CD4-positive, alpha-beta T cell treated with Interleukin-12 subunit alpha and Interleukin-12 subunit beta, for 1 hour (primary cell): ENCODE measurements at places on chromosomes 2 and 18.

DNA sequence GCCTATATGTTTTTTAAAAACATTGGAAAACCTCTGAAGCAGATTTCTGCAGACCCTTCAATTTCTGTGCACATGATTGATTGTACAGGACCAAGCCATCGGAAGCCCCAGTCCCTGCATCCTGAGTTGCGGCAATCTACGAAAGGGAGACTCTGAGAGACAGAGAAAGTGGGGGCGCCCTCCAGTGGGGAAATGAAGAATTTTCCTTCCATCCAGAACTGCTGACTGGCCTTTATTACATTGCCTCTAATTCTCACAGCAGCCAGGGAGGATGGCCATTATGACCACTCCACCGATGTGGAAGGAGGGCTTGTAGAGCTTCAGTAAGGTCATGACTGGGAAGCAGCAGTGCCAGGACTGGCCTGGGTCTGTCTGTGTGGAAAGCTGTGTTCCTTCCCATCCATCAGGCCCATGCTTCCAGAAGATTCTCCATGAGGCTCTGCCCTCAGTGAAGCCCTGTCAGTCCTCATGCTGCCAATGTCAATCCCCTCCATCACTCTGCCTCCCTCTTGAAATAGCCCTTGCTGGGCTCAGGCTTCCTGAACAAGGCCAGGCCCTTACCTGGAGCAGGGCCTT, 20.0 kb upstream of the RESP18 start:
- DNase-seq, result peak; percentile 64

DNA sequence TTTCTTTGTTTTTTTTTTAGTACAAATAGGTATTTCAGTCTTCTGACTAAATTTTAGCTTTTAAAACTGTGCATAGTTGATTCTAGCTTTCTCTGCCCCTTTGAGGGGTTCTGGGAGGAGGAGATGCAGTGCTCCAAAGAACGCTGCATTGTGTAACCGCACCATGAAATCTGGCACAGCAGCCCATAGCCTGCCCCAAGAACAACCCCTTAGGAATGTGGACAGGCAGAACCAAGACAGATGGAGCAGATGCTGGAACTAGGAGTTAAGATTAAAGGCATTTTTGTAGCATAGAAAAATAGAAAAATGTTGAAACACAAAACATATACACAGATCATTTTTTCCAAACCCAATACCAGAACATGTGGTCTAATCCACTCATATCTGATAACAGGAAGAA, 187.5 kb downstream of the SCG2 start:
- DNase-seq, result no peak

GRCh38 chr2:198852248-198852647, 605.5 kb downstream of the SATB2 start:
- no peak for DNase-seq

- DNase-seq, result no peak
Measured at GRCh38 chr2:172976816-172977215, 98.8 kb upstream of the MAP3K20 start.

GRCh38 chr2:114400890-114401289, 41.6 kb upstream of the DPP10 start:
- DNase-seq, result no peak

GRCh38 chr2:168363347-168364092, 92.6 kb upstream of the CERS6 start:
- DNase-seq, result no peak

GRCh38 chr18:77061281-77061945, 71.2 kb downstream of the MBP start:
- DNase-seq, result no peak

GRCh38 chr18:58541789-58542425, 87.0 kb downstream of the ALPK2 start:
- peak; percentile 53 for DNase-seq

DNA sequence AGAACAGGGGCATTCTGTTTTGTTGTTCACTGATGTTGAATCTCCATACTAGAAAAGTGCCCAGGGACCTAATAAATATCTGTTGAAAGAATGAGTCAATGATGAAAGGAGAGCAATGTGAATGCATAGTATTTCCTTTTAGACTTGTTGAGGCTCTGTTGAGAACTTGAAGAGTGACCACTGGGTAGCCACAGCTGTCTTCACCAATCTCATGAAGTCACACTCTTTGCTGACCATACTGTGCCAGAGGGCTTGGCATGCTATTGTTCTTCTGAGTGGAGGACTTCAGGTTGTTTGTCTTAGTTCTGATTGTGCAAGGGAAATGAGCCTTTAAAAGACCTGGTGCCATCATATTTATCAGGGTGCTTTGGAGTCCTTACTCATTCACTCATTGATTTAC, 41.6 kb upstream of the NT5C1B start:
- DNase-seq, result no peak

GRCh38 chr2:127439343-127439742, 21.1 kb downstream of the PROC start:
- DNase-seq, result no peak

- DNase-seq, result peak; percentile 62
Measured at GRCh38 chr18:35949903-35950627, 22.4 kb upstream of the RMP24 start.
